Activated T-helper 2 cell treated with anti-CD3 and anti-CD28 coated beads, Interferon-gamma antibody, Interleukin-2, Interleukin-4, amounts not matched to agents 10 μg/mL and 5 μg/mL and 100 μg/mL, durations not matched to agents 14 hours and 24 hours and 36 hours (primary cell): ENCODE measurements at places on chromosomes 12 and 14. TPM values are rescaled to one million over a fixed set of nuclear protein-coding genes. Genes with fewer than 3 reads are reported as not detected.

TEX52 gene
- total RNA-seq: not detected in 2 replicates

GRCh38 chr12:131637986-131638385, 72.9 kb upstream of the SFSWAP start:
- H3K27me3 ChIP-seq: peaks cover 8% of the 10 kb centered on the region
- no peaks in the 10 kb centered on the region for H3K4me1 ChIP-seq

DNA sequence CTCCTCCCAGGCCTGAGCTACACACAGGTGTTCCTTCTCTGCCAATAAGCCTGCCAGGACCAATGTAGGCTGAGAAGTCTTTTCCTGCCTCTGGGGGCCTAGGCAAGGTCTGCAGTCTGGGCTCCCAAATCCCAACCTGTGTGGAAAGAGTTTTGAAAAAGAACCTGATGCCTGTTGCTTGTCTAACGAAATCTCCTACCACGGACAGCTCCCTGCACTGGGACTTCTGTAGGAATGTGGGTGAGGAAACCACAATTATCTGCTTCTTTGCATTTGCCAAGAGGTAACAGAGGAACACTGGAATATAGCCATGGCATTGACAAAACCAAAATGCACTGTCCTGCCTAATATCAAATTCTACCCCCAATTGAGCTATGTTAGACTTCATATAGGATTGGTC, 877.0 kb upstream of the TMEM132C start:
- DNase-seq: no peak
- no peak overlapping the region for H3K27ac ChIP-seq
- no peaks in the 10 kb centered on the region for H3K4me1 ChIP-seq
- no peaks in the 10 kb centered on the region for H3K36me3 ChIP-seq
- no peak overlapping the region for H3K4me3 ChIP-seq
- peaks cover 1% of the 10 kb centered on the region for H3K27me3 ChIP-seq

MSI1 gene
- total RNA-seq: 1.4 and 3.5 TPM in 2 replicates

DNA sequence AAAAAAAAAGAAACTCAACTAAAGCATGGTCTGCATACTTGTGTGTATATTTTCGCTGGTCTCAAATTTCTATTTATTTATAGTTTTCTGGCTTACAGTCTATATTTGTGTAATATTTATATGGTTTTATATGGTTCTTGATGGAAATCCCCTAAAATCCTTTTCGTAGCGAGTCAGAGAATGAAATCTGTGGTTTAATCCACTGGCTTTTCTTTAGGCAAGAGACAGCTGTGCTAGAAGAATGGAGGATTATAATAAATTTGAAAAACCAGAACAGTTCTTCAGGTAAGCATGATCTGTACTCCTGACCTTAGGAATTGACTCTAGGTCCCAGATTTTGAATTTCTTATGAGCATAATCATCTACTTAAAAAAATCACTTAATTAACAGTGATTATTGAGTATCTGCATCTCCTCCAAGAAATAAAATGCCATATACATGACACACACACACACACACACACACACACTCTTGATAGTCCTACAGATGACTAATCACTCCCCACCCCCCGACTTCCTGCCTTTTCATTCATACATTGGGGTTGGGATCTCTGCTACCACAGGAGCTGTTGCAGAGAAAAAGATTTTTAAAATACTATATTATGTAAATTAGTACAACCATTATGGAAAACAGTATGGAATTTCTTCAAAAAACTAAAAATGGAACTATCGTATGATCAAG, 113.4 kb downstream of the CRADD start:
- H3K4me1 ChIP-seq: peaks cover 32% of the 10 kb centered on the region
- H3K27ac ChIP-seq: no peak overlapping the region
- H3K4me3 ChIP-seq: no peak overlapping the region

GRCh38 chr14:21768116-21768874, 94.7 kb upstream of the OR4E1 start:
- H3K27me3 ChIP-seq: peaks cover 10% of the 10 kb centered on the region
- peak overlapping the region; percentile 67 for H3K4me3 ChIP-seq
- peaks cover 4% of the 10 kb centered on the region for H3K4me1 ChIP-seq
- H3K27ac ChIP-seq: peak overlapping the region; percentile 6
- H3K36me3 ChIP-seq: no peaks in the 10 kb centered on the region

ABHD12B gene
- not detected in 2 replicates for total RNA-seq

DNA sequence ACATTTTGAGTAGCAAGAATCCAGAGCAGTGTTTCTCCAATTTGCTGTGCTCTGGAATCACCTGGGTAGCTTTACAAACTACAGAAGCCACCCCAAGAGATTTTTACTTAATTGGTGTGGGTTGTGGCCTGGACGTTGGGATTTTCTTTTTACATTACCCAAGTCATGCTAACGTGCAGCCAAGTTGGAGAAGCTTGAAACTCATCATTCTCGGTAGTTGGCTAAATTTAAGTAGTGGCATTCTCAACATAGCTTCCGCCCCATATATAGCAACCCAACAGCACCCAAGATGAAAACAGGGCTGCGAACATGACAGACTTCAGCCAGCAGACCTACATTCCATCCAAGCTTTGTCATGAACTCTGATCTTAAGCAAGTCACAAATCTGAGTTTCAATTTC, 25.0 kb downstream of the DAD1 start:
- H3K4me1 ChIP-seq: peaks cover 85% of the 10 kb centered on the region
- no peak for DNase-seq
- no peaks in the 10 kb centered on the region for H3K27me3 ChIP-seq

- H3K4me1 ChIP-seq: peaks cover 14% of the 10 kb centered on the region
- H3K27me3 ChIP-seq: no peaks in the 10 kb centered on the region
- no peak overlapping the region for H3K4me3 ChIP-seq
- peaks cover 23% of the 10 kb centered on the region for H3K36me3 ChIP-seq
Observed at GRCh38 chr12:55724226-55724939, 4.2 kb downstream of the RDH5 start.

WBP11 gene
- total RNA-seq: 128 and 134 TPM in 2 replicates

DNA sequence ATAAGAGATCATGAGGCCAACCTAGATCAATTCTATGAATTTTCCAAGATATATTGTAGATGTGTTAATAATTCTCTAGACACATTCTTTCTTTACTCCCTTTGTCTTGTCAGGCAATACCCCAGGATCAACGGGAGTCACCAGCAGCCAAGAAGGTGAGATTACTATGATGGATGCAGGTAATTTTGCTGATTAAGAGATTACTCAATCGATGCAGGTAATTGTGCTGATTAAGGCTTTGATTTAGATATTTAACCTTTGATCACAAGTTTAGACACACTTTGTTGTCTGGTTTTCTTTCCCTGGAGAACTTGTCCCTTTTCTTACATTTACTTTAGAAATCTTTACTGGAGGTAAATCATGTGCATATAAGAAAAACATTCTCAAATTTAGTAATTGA, 134.3 kb upstream of the CNTN1 start:
- H3K27me3 ChIP-seq: no peaks in the 10 kb centered on the region
- H3K4me3 ChIP-seq: no peak overlapping the region
- H3K27ac ChIP-seq: no peak overlapping the region
- no peak for DNase-seq

TRPV4 gene
- total RNA-seq: not detected in 2 replicates

ANO2 gene
- not detected in 2 replicates for total RNA-seq

- H3K27ac ChIP-seq: no peak overlapping the region
- no peak for DNase-seq
- H3K27me3 ChIP-seq: peaks cover 43% of the 10 kb centered on the region
- no peak overlapping the region for H3K4me3 ChIP-seq
Observed at GRCh38 chr14:76759589-76759988, 1.7 kb upstream of the VASH1 start.

DNA sequence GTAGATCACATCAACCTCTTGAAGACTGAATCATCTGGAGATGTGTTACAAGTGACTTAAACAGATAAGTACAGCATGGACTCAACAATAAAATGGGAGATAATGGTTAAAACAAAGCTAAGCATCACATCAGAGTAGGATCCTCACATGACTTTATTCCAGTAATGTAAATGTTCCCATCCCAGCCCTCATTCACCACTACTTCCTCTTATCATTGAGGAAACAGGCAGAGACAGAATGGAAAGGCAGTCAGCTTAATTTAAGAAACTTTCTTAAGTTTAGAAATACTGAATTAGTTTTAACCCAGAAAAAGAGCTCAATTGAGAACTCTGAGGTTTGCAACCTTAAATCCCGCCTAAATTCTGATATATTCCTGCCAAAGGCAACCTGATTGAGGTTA, 1.2 kb upstream of the ALG10 start:
- no peak overlapping the region for H3K27ac ChIP-seq
- no peak overlapping the region for H3K4me3 ChIP-seq
- H3K27me3 ChIP-seq: no peaks in the 10 kb centered on the region
- peaks cover 8% of the 10 kb centered on the region for H3K36me3 ChIP-seq
- no peak for DNase-seq

GRCh38 chr12:3655328-3655900, 97.5 kb downstream of the CRACR2A start:
- H3K36me3 ChIP-seq: peaks cover 29% of the 10 kb centered on the region
- no peak overlapping the region for H3K4me3 ChIP-seq
- no peaks in the 10 kb centered on the region for H3K27me3 ChIP-seq
- H3K27ac ChIP-seq: no peak overlapping the region
- peaks cover 5% of the 10 kb centered on the region for H3K4me1 ChIP-seq
- DNase-seq: no peak

DNA sequence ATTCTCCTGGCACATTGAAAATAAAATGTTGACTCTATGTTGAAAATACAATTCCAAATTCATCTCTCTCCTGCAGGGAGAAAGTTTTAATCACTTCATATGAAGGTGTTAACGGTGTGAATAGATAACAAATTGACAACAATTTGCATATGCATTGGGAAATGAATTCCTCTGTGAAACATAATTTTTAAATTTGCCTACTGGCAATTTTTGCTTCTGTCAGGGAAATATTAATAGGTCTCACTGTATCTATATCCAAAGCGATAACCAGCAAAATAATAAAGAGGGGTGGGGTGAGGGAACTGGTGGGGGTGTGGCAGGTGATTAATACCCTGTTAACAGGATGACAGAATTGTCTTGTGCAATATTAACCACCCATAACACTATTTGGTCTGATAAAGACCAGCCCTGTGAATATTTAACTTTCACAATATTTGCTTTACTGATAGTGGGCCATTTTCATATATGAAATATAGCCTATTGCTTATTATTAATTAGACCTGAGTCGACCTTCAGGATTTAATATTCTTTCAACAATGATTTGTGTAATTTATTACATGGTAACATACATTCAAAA, 239.0 kb upstream of the SSTR1 start:
- no peaks in the 10 kb centered on the region for H3K27me3 ChIP-seq
- no peak overlapping the region for H3K4me3 ChIP-seq
- H3K36me3 ChIP-seq: no peaks in the 10 kb centered on the region

DNA sequence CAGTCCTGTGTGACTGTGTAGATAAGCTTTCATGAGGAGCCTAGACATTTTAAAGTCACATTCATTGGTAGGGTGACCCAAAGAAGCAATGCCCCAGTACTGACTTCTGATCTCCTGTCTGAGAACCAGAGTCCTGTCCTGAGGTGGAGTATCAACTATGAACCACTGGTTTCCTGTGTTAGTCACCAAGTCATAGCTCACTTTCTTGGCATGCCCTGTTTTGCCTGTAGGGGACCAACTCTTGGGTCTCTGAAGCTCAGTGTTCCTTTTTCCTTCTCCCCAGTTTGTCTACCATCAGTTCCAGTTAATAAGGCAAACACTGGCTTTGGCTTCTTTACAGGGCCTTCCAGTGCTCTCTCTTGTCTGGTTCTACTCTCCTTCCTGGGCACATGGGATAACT, 97.4 kb downstream of the C12orf75 start:
- H3K27me3 ChIP-seq: peaks cover 14% of the 10 kb centered on the region
- no peak overlapping the region for H3K4me3 ChIP-seq
- no peak for DNase-seq
- H3K27ac ChIP-seq: no peak overlapping the region
- no peaks in the 10 kb centered on the region for H3K36me3 ChIP-seq
- H3K4me1 ChIP-seq: peaks cover 9% of the 10 kb centered on the region

DNA sequence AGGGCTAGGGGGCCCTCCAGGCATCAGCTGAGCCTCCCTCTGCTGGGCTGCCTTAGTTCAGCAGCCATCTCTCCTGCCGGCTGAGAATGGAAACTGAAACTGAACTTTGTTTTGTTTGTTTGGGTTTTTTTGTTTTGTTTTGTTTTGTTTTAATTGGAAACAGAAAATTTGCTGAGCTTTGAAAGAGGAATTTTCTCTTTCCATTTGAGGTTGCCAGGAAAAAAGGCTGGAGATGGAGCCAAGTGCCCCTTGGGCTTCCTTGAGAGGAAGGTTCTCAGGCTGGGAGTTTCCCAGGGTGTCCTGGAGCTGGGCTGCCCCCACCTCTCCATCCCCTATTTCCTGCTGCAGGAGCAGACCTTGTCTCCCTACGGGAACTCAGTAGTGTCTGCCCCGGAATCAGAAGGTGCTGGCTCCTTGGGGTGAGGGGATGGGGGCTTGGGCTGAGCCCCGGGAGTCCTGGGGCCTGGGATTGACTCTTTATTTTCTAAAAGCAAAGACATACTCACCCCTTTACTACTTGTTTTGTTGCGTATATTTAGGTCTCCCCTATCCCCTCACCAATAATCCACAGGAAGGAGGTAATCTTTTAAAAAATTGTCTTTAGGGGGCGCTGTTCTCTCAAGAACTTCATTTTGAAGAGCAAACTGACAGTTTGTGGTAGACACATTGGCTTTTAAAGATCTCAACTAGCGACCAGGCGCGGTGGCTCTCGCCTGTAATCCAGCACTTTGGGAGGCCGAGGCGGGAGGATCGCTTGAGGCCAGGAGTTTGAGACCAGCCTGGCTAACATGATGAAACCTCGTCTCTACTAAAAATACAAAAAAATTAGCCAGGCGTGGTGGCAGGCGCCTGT, 21.3 kb upstream of the OASL start:
- no peaks in the 10 kb centered on the region for H3K36me3 ChIP-seq
- peak overlapping the region; percentile 96 for H3K27ac ChIP-seq
- peak; percentile 62 for DNase-seq
- peaks cover 15% of the 10 kb centered on the region for H3K4me1 ChIP-seq

CIDEB gene
- total RNA-seq: 19.6 and 24.7 TPM in 2 replicates

DNA sequence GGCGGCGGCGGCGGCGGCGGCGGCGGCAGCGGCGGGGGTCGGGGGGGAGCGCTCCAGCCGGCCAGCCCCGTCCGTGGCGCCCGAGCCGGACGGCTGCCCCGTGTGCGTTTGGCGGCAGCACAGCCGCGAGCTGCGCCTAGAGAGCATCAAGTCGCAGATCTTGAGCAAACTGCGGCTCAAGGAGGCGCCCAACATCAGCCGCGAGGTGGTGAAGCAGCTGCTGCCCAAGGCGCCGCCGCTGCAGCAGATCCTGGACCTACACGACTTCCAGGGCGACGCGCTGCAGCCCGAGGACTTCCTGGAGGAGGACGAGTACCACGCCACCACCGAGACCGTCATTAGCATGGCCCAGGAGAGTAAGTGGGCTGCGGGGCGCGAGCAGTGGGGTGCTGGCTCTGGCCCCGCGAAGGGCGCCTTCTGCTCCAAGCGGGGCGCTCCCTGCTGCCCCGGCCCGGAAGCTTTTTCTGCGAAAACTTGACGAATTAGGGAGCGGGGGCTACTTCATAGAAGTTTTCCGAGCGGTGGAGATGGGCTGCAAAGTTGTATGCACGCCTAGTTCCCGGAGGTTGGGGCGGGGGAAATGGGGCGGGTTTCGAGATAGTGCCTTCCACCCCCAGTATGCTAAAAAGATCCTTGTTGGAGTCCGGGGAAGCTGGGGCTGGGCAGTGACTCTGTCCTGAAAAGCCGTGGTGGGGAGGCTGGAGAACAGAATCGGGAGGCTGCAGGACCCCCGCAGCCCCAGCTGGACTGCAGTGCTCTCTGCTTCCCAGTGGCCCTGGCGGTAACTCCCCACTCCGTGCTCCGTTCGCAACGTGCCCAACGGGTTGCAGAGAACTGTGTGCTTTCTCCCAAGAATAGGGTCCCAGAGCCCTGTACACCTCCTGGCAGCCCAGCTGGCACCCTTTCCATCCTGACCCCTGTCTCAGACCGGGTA, 751 bp downstream of the GDF11 start:
- peaks cover 15% of the 10 kb centered on the region for H3K36me3 ChIP-seq
- peaks cover 32% of the 10 kb centered on the region for H3K4me1 ChIP-seq
- H3K27me3 ChIP-seq: no peaks in the 10 kb centered on the region
- peak overlapping the region; percentile 46 for H3K27ac ChIP-seq
- H3K4me3 ChIP-seq: peak overlapping the region; percentile 86
- peak; percentile 49 for DNase-seq
